Neural crest cell (in vitro differentiated cells): ENCODE measurements at places on chromosomes 4 and X. TPM values are rescaled to one million over a fixed set of nuclear protein-coding genes. Genes with fewer than 3 reads are reported as not detected.

- H3K4me1 ChIP-seq: peaks cover 12% of the 10 kb centered on the region
- no peaks in the 10 kb centered on the region for H3K27me3 ChIP-seq
- no peak for DNase-seq
- peaks cover 8% of the 10 kb centered on the region for H3K36me3 ChIP-seq
- H3K4me3 ChIP-seq: no peak overlapping the region
- H3K27ac ChIP-seq: no peak overlapping the region
Measured at GRCh38 chr4:151679231-151679630, 81.6 kb downstream of the GATB start.

The EXOC1 gene
- total RNA-seq: 25.9 and 27.3 TPM in 2 replicates

GRCh38 chrX:48961585-48962091 lies 4.2 kb upstream of the OTUD5 start:
- DNase-seq: no peak
- H3K4me3 ChIP-seq: no peak overlapping the region
- no peak overlapping the region for H3K27ac ChIP-seq
- no peaks in the 10 kb centered on the region for H3K27me3 ChIP-seq
- peaks cover 3% of the 10 kb centered on the region for H3K36me3 ChIP-seq
- H3K4me1 ChIP-seq: peaks cover 6% of the 10 kb centered on the region

The FOXR2 gene
- not detected in 2 replicates for total RNA-seq

The DUSP21 gene
- not detected in 2 replicates for total RNA-seq

The XG gene
- total RNA-seq: not detected in 2 replicates

The NUP54 gene
- total RNA-seq: 67.0 and 73.3 TPM in 2 replicates

The NUP62CL gene
- total RNA-seq: 6.1 and 6.8 TPM in 2 replicates

The GLOD5 gene
- total RNA-seq: not detected in 2 replicates

The OPRPN gene
- not detected in 2 replicates for total RNA-seq

DNA sequence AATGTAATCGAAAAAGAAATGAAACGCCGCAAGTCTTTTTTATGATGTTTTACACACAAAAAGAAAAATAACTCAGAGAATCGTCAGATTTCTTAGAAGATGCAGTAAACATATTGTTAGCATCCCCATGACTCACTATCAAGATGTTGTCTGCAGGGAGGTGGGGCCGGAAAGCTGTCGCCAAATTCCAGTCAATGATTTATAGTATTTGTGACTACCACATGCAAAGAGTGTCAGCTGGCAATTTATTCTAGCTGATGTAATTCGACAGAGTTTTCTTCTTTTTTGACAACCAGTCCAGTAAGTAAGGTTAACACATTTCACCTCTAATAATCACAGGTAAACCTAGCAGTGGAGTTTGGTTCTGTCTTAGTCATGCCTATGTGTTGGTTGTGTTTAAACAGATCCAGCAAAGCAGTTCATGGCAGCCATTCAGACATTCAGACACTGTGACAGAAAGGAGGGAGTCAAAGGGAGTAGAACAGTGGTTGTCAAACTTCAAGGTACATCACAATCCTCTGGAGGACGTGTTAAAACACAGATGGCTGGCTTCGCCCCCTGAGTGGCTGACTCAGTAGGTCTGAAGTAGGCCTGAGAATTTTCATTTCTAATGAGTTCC lies 19.8 kb upstream of the PPP1R2C start:
- no peak overlapping the region for H3K4me3 ChIP-seq
- DNase-seq: no peak
- H3K27ac ChIP-seq: no peak overlapping the region
- peaks cover 5% of the 10 kb centered on the region for H3K36me3 ChIP-seq

The AMOT gene
- 108 and 116 TPM in 2 replicates for total RNA-seq

- DNase-seq: no peak
- H3K36me3 ChIP-seq: peaks cover 11% of the 10 kb centered on the region
- no peak overlapping the region for H3K27ac ChIP-seq
- no peaks in the 10 kb centered on the region for H3K27me3 ChIP-seq
- no peaks in the 10 kb centered on the region for H3K4me1 ChIP-seq
Measured at GRCh38 chr4:163110442-163110841, 56.2 kb downstream of the NAF1 start.
